ENCODE measurements at places on chromosomes 3 and 15. TPM values are rescaled to one million over a fixed set of nuclear protein-coding genes. Genes with fewer than 3 reads are reported as not detected.

DNA sequence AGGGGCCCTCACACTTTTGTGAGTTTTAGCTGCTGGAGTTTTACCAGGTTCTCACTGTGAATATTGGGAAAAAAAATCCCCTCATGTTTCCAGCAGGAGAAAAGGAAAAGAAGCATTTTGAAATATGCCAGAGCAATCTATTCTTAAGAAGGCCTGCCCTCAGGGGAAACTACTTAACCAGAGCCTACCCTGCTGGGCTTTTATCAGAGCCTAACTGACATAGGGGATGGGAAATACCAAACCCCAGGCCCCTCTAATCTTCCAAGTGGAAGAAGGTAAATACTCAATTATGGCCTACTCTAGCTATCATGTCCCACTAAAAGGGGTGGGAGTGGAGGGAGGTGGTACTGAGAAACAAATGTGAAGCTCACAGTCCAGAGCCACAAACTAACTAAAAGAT lies 68.7 kb upstream of the NMNAT3 start:
- no peaks in the 10 kb centered on the region for H3K4me1 ChIP-seq
- H3K27ac ChIP-seq: no peak overlapping the region
- H3K4me3 ChIP-seq: no peak overlapping the region
- no peaks in the 10 kb centered on the region for H3K27me3 ChIP-seq
- no peaks in the 10 kb centered on the region for H3K36me3 ChIP-seq

GRCh38 chr3:19216669-19217337 lies 68.5 kb downstream of the KCNH8 start:
- DNase-seq: no peak
- no peaks in the 10 kb centered on the region for H3K27me3 ChIP-seq
- no peaks in the 10 kb centered on the region for H3K4me1 ChIP-seq

DNA sequence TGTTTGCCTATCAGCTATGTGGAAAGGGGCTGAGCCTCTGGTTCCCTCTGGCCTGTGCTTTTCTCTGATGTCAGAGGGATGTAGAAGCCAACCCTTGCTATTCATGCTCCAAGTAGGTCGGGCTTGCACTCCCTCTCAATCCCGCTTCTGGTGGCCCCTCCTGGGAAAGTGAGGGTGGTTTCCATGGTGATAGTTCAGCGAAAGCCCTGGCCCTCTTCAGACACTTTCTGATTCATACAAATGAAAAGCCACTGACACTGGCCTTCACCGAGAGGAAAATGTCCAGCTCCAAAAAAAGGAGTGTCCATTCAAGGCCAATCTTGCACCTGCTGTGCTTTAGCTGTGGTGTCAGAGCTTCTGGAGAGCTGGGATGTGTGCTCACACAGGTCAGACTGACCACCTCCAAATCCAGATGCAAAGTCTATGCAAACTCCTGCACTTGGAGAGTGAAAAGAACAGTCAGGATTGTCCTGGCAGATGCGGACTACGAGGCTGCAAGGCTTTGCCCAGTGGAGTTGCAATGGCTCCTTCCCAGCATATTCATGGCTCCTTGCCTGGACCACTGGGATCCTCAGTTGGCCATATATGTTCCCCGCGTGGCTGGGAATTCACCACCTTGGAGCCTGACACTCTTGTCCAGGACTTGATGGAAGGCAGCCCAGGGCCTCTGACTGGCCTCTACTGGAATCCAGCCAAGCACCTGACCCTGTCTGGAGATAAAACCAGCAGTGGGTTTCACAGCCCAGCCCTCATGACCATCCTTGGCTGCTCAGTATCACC lies 96.6 kb downstream of the CEMIP start:
- peaks cover 23% of the 10 kb centered on the region for H3K4me1 ChIP-seq
- no peaks in the 10 kb centered on the region for H3K27me3 ChIP-seq
- no peak overlapping the region for H3K27ac ChIP-seq
- H3K36me3 ChIP-seq: no peaks in the 10 kb centered on the region

DNA sequence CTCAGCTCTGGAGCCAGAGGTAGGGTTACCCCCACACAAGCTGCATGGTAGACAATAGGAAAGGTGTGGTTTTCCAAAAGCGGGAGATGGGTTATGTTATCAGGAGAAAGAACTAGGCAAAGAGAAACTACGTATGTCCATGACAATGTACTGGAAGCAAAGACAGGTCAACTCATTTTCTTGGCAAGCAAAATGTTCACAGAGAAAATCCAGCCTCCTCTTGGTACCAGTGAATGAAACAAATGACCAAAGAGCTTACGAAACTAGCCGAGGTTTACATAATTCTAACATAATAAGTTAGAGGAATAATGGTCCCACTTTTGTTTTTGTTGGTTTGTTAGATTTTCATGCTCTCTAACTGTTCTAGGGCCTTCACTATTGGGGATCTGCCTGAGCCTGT lies 338.1 kb upstream of the TGFBR2 start:
- no peaks in the 10 kb centered on the region for H3K27me3 ChIP-seq
- H3K4me1 ChIP-seq: peaks cover 46% of the 10 kb centered on the region
- DNase-seq: no peak
- H3K27ac ChIP-seq: peak overlapping the region; percentile 71

GRCh38 chr15:42355291-42355690 lies 4.0 kb upstream of the CAPN3 start:
- H3K27me3 ChIP-seq: no peaks in the 10 kb centered on the region
- no peak overlapping the region for H3K4me3 ChIP-seq
- no peaks in the 10 kb centered on the region for H3K4me1 ChIP-seq
- peaks cover 16% of the 10 kb centered on the region for H3K36me3 ChIP-seq

- H3K4me1 ChIP-seq: no peaks in the 10 kb centered on the region
- H3K27ac ChIP-seq: no peak overlapping the region
- H3K27me3 ChIP-seq: no peaks in the 10 kb centered on the region
Observed at GRCh38 chr3:19543212-19543841, 390.7 kb downstream of the EFHB start.

DNA sequence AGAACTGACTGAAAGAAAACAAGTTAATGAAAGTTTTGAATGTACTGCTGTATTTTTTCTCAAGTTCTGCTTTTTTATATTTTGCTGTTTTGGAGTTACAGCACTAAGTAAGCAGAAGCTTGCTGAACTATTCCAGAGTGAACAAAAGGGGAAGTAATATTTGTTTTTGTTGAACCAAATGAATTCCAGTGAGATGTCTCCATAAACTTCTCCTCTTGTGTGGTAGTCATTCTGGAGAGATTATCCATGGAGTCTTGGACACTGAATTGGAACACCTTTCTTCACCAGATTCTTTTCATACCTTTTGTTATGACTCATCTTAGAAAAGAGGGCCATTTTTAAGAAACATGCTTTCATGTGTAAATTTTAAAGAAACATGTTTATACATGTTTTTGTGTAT lies 8.8 kb downstream of the ANKUB1 start:
- H3K4me1 ChIP-seq: peaks cover 8% of the 10 kb centered on the region
- H3K4me3 ChIP-seq: no peak overlapping the region
- H3K27me3 ChIP-seq: no peaks in the 10 kb centered on the region
- H3K27ac ChIP-seq: no peak overlapping the region

- H3K27ac ChIP-seq: no peak overlapping the region
- no peak overlapping the region for H3K4me3 ChIP-seq
- H3K27me3 ChIP-seq: no peaks in the 10 kb centered on the region
- no peaks in the 10 kb centered on the region for H3K4me1 ChIP-seq
- DNase-seq: no peak
Observed at GRCh38 chr3:123284399-123285010, 82.8 kb downstream of the SEC22A start.

DNA sequence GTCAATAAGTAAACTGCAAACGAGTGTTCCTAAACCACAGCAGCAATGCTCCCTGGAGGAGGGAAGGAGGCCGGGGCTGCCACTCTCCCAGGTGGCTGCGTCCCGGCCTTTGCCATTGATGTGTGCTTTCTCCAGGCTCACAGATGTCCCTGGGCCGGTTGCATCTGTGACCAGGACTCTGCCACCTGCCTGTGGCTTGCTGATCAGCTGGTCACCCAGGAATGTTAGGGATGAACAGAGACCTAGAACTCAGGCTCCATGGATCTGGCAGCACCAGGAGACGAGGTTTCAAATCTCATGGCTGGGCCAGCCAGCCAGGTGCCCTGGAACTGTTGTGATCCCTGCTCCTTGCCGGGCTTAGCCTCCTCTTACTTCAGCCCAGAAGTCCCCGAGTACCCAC lies 65.7 kb downstream of the KLF15 start:
- H3K4me3 ChIP-seq: no peak overlapping the region
- no peaks in the 10 kb centered on the region for H3K36me3 ChIP-seq
- H3K4me1 ChIP-seq: no peaks in the 10 kb centered on the region
- no peak overlapping the region for H3K27ac ChIP-seq
- no peak for DNase-seq

Gene GPR62
- 0.03 TPM for polyA plus RNA-seq

Gene NR2F2
- 12.9 TPM for polyA plus RNA-seq

Gene FANCD2OS
- not detected for polyA plus RNA-seq

Gene PRSS50
- 0.03 TPM for polyA plus RNA-seq

Data from sigmoid colon (tissue), 7 donors.